ENCODE measurements at places on chromosomes 3 and 15.
A peak's percentile ranks its signal among the peaks of the same experiment; 100 is the strongest.

DNA sequence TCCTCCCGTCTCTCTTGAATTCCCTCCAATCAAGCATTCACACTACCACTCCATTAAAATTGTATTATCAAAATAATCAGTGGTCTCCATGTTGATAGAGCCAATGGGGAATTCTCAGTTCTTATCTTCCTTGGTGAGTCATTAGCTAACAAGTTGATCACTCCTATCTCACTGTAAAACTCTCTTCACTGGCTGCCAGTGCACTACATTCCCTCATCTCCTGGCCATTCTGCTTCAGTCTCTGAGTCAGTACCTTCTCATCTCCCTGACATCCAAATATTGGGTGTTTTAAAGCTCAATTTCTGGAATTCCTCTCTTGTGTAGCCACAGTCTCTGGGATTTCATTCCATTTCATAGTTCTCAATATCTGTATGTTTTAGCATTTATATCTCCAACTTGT is 175.2 kb downstream of the ALDH1A2 start:
- DNase-seq, result peak; percentile 11

DNA sequence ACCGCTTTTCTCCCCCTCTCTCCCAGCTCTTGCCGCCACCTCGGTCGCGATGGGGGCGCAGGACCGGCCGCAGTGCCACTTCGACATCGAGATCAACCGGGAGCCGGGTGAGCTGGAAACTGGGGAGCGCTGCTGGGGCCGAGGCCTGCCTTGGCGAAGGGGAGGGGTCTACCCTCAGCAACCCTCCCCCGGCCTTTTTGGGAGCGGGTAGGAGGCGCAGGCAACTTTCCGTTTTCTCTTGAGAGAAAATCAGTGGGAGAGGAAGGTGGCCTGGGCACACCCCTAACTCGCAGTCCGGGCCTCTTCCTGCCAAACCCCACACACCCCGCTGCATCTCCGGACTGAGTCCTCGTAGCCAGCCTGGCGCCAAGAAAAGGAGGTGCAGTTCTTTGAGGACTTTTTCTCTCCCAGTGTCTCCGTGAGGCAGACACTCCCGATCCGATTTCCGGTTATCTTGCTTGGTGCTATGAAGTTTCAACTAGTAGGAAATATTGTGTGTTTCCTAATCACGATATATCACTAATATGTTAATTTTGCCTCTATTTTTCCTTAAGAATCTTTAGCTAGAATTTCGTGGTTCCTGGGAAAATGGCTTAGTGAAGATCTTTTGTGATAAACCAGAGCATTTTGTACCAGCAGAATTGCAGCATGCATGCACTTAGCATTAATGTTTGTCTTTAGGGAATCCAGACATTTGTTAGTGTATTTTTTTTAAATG is 631 bp downstream of the NKTR start:
- DNase-seq, result peak; percentile 61

- no peak for DNase-seq
Measured at GRCh38 chr3:151875759-151876158, 2.3 kb downstream of the SUCNR1 start.

- no peak for DNase-seq
Measured at GRCh38 chr15:52784799-52785671, 5.1 kb downstream of the ONECUT1 start.

GRCh38 chr3:130276203-130276803 is 69.2 kb upstream of the COL6A5 start:
- DNase-seq, result peak; percentile 65

- no peak for DNase-seq
Measured at GRCh38 chr3:72418244-72418643, 430.0 kb downstream of the SHQ1 start.

DNA sequence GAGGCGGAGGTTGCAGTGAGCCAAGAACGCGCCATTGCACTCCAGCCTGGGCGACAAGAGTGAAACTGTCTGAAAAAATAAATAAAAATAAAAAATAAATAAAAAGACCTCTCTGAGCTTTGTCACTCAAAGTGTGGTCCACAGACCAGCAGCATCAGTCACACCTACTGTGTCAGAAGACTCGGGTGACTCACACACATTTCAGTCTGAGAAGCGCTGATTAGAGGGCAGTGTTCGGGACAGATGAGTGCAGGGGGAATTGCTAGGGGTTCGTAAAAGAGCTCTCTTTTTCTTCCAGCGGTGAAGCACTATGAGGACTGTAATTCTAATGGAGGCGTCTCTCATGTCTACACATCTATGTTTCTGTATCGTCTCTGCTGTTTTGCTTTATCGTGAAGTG is 5.7 kb downstream of the PODXL2 start:
- no peak for DNase-seq

DNA sequence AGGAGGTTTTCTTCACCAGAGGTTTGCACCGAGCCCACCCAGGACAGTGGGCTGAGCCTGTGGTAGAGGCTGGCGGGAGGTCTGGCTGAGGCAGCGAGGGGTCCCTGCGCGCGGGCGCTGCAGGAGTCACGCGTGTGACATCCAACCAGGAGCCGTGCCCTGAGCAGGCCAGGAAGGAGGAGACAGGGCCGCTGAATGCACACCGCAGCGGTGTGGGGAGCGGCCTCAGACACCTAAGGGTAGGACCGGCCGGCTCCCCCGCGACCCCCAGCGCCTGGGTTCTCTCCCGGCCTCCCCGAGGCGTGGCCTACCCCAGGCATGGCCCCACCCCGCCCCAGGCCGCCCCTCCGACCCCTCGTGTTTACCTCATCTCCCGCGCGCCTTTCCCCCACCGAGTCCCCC is 412 bp downstream of the SLC41A3 start:
- peak; percentile 65 for DNase-seq

- DNase-seq, result peak; percentile 93
Measured at GRCh38 chr15:75661100-75661755, 13.5 kb downstream of the SNX33 start.

GRCh38 chr15:34851751-34852150 is 56.4 kb upstream of the ACTC1 start:
- DNase-seq, result no peak

DNA sequence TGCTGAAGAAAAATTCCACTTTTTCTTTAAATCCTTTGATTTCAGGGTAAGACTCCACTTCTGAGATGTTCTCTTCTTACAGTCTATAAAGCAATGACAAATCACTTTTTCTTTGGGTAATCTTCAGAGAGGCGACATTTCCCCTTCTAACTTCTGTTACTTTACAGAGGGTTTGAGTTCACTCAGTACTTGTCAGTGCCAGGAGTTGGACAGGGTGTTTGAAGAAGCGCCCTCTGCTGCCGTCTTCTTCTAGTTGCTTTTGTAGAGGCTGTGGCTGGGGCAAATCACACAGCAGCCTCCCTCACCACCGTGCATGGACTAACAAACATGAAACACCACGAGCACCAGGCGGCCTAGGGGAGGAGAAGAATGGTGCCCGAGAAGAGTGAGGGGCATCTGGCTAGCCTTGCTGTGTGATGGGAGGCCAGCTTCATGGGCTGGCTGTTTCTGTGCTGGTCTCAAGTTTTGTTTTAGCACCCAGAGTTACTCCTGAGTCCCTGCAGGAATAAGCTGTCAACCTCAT is at the start of gene CD80:
CD80 (minus strand) TSS at position 174 of the 523 bp plus-strand sequence. CDS start 1,886 bp downstream, outside the sequence.
- peak; percentile 32 for DNase-seq

DNA sequence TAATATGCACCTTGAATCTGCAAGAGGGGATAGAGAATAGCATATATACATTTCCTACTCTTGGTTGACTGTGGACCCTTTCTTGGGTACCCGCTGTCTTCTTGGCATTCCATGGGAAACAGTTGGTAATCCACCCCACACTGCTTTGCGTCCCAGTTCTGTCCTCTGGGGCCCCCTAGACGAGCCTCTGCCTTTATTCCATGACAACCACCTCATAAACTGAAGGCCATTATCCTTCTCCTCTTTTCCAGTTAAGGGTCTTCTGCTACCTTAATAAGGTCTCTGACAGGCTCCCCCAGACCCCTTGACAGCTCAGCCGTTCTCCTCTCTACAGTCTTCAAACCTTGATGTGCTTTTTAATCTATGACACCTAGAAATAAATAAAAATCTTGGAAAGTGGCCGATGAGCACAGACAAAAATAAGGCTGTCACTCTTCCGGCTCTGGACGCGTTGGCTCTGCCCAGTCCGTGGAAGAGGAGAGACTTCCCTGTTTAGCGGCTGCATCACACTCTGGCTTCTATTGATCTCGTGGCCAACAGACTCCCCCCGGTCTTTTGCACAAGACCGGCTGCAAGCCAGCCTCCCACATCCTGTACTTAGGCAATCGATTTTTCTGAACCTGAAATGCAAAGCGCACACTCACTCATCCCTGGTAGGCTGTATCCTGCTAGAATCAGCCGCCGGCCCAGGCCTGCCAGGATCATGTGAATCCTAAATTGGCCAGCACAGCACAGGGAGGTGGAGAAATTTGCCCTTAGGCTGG is 251.0 kb upstream of the TLE3 start:
- DNase-seq, result no peak

- peak; percentile 93 for DNase-seq
Measured at GRCh38 chr3:171809861-171810628, at the start of gene PLD1. PLD1 (minus strand) TSS chr3:171810483; CDS start chr3:171738051, 72,432 bp downstream.

- DNase-seq, result no peak
Measured at GRCh38 chr15:28289694-28290463, 32.1 kb downstream of the HERC2 start.

Measured in AG08396 (cell line).